ENCODE measurements at places on chromosomes 6 and 20.

DNA sequence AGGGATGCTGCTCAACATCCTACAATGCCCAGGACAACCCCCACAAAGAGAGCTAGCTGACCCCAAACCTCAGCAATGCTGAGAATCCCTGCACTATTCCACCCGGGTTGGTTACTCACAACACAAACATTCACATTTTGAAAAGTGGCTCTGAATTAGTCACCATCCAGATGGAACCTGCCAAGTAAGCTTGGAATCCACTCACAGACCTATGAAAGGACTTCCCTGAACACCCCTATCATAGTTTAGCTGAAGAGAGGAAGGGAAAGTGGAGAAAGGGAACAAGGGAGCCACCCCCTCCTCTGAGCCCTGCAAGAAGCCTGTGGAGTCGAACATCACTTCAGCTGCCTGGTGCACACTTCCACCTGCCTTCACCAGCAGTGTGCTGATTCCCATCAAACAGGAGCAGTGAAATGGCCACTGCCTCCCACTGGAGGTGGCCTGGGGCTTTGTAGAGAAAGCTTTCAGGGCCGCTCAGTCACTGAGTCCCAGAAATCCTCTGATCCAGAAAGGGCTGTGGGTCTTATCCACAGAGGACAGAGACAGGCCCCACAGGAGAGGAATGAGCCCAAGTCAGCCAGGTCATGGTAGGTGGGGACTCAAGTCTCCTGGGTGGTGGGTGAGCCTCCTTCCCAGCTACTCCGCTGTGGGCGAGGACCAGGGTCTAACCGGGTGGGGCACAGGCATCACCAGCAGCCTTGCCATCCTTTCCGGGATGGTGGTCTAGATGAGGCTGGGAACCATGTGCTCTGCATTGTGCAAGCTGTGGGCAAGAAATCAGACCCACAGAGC, 203.7 kb downstream of the SYNDIG1 start:
- no peak for DNase-seq

DNA sequence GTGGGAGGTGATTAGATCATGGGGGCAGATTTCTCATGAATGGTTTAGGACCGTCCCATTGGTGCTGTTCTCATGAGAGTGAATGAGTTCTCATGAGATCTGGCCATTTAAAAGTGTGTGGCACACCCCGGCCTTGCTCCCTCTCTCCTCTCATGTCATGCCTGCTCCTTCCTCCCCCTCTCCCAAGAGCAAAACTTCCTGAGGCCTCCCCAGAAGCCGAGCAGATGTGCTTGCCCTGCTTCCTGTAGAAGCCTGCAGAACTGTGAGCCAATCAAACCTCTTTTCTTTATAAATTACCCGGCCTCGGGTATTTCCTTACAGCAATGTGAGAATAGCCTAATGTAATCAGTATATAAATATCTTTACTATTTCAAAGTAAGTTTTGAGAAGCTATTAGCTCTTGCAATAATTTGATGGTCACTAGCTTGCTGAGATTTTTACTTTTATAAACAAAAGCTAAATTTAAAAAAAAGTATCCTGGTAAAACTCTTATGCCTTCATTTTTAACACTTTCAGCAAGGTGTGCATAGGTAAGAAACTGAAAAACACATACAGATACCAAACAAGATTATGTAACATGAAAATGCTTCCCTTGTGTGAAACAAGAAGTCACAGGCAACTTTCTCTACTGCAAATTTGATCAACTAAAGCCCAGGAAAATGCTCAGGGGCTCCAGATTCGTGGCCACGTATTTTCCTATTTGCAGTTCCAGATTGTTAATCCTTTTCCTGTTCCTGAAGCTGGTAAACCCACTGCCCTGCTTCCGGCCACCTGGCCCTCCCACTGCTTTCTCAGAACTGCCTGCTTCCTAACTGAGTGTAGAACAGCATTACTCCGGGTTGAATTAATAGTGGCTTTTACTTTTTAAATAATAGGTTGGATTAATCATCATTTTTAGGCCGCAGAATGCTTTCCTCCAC, 395.1 kb upstream of the CNR1 start:
- DNase-seq: no peak

DNA sequence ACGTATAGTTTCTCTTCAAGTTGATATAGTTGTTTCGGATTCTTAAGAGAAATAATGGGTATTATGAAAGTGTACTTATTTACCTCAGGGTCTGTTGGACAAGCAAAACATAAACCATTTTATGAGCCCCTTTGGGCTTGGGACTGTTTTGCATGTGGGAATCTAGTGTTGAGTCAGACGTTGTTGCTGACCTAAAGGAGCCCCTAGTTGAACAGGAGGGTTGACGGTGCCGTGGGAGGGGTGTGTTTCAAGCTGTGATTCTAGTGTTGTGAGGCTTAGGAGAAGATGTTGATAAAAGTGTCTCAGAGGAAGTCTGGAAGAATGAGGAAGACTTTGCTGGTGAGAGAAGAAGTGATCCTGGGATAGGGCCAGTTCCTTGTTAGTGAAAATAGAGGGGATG, 140.0 kb downstream of the ARID1B start:
- DNase-seq: no peak

- no peak for DNase-seq
Observed at GRCh38 chr20:4068708-4069107, 53.4 kb upstream of the RNF24 start.

DNA sequence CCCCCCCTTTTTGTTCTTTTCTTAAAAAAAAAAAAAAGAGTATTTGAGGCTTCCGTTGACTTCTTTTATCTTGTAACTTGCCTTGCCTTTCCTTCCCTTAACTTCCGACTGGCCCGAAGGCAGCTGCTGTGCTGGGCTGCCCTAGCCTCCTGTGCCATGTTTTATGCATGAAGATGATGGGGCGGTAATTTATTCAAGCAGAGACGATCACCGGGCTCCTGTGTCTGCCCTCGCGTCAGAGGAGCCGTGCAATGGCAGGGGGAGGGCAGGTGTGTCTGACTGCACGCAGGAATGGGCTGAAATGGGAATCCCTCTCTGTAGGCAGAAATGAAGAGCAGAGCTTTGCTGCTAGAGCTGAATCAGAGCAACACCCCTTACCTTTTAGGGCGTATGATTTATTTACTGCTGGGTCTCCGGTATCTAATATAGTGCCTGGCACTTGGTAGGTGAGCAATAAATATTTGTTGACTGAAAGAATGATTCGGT, 106.3 kb upstream of the RIPOR2 start:
- DNase-seq: no peak

- no peak for DNase-seq
Observed at GRCh38 chr6:136014454-136015437, 163.2 kb downstream of the PDE7B start.

GRCh38 chr6:126204598-126204997, 135.3 kb upstream of the CENPW start:
- no peak for DNase-seq

- DNase-seq: no peak
Observed at GRCh38 chr6:104162036-104162669, 697.6 kb downstream of the HACE1 start.

DNA sequence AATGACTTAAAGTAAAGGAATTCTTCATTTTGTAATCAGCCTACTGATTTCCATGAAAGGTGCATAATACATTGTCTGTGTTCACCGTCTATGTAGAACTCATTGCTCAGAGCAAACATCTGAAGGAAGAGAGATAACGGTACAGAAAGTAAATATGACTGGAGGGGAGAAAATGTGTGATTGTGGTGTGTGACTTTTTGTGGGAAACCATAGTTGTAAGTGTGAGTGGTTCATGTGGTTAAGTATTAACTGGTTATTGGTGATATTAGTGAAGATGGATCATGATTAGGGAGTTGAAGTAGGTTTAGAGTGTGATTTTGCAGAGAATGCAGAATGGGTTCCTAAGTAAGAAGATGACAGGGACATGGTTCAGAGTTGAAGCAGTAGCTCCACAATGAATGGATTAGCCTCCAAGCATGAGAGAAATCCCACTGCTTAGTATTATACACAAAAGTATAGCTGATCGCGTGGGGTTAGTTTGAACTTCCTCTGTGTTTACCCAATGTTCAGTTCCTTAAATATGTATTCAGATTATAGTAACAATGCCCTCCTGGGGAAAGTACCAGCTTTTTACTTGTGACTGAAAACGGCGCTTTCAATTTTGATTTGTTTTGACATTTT, 368.9 kb downstream of the UTRN start:
- no peak for DNase-seq

- DNase-seq: no peak
Observed at GRCh38 chr6:166866839-166867637, 89.3 kb downstream of the RNASET2 start.

GRCh38 chr6:144307880-144308279, 22.7 kb downstream of the UTRN start:
- no peak for DNase-seq

- no peak for DNase-seq
Observed at GRCh38 chr6:21922086-21922485, 328.5 kb downstream of the SOX4 start.

DNA sequence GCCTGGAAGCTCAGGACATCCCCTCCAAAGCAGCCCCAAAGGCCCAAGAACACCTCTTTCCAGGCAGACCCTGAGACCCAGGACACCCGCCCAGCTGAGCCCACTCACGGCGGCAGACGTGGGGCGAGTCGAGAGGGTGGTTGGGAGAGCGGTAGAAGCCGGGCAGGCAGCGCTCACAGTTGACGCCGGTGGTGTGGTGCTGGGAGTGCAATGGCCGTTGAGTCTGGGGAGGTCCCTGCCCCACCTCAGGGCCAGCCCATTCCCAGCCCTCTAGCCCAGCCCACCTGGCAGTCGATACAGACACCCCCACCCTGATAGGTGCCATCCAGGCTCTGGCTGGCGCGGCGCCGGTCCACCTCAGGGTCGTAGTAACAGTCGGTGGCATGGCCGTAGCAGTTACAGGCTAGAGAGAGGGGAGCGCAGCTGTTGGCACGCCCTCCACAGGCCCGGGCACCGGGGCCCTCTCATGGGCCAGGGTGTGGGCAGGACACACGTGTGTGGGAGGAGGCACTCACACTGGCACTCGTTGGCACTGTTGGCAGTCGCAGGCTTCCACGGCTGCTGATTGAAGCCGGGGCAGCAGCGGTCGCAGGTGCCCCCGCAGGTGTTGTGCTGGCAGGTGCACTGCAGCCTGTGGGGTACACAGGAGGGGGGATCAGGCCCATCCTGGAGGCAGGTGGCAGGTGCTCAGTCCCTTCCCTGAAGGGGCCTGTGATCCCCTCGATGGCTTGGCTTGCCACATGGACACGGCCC, 20.5 kb downstream of the LAMA5 start:
- DNase-seq: no peak

GRCh38 chr20:330233-331149, 5.1 kb downstream of the SOX12 start:
- DNase-seq: no peak

- no peak for DNase-seq
Observed at GRCh38 chr20:53824779-53825178, 231.1 kb upstream of the ZNF217 start.

DNA sequence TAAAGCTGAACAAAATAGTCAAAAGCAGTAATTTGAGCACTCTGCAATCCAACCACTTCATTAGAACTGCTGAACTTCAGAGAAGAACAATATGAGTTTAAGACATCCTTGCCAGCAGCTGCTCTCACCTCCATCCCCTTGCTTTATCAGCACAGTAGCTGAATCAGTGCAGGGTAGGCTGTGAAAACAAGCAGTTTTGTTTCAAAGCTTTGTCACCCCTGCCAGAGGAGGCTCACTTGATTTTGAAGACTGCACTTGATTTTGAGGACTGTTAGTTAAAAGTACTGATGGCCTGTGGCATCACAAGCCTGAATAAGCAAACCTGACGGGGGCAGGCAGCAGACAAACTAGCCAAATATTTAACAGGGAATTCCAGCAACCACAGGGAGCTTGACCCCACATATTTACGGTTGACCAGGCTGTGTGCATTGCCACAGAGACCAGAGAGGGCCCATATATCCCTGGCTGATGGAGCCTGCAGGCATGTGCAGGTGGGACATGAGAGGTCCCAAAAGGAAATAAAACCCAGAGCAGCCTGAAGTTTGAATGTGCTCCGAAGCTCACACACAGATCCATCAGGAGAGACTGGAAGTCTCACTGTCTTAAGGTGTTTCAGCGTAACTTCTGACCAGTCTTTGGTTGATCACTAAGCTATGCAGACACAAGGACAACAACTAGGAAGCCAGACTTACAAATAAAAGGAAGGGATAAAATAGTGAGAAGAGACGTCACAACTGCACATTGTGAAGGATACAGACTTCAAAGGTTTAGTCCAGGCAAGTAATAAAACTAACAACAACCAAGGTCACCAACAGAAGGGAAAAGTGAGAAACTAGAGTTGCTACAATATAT, 97.4 kb downstream of the PDSS2 start:
- no peak for DNase-seq

DNA sequence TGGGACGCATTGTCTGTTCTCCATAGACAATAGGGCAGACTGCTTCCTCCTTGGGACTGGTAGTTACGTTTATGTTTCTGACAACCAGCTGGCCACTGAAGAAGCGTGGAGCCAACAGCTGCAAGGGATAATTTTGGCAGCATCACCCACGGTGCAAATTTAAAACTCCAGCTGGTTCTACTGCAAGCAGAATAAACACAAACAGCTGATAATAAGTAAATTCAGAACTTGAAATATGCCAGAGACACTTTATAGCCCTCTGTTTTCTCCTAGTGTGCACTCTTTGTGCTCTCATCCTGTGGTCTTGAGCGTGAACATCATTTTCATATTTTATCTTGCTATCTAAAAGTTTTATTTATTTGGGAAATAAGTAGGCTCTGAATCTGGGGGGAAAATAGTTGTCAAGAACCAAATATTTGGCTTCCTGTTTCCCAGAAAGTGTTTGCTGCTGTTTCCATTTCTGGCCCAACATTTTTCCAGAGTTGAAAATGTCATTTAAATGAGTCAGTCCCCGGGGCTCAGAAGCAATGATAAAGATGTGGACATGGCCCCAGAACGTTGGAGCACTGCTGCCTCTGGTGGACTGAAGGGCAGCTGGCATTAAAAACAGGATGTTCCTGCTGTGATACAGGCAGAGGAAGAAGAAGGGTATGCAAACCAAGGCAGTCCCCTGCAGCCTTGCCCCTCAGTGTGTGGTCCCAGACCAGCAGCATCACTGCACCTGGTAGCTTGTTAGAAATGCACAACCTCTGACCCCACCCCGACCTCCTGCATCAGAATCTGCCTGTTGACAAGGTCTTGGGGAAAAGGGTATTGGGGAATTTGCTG, 12.5 kb upstream of the THBD start:
- DNase-seq: no peak

- no peak for DNase-seq
Observed at GRCh38 chr6:71414486-71414885, 125.9 kb downstream of the OGFRL1 start.
